ENCODE measurements at places on chromosomes 5 and 9. TPM values are rescaled to one million over a fixed set of nuclear protein-coding genes. Genes with fewer than 3 reads are reported as not detected.

Gene ZNF608
- total RNA-seq, result 0.32 TPM

Gene PCDHGA12
- 0.12 TPM for total RNA-seq

Gene MYMK
- not detected for total RNA-seq

Gene ASS1
- 8.0 TPM for total RNA-seq

Gene PCDHGA3
- 0.34 TPM for total RNA-seq

Gene FBP2
- not detected for total RNA-seq

Gene ZSWIM6
- 5.9 TPM for total RNA-seq

Gene KLF9
- total RNA-seq, result 10.7 TPM

Gene ADAM19
- total RNA-seq, result 655 TPM
